ENCODE measurements at places on chromosomes 4 and X.

GRCh38 chr4:165872461-165873297, at the start of gene TLL1:
Gene TLL1 (plus strand): TSS chr4:165873237. CDS start chr4:165873905, 668 bp downstream.
- peak; percentile 79 for DNase-seq

GRCh38 chr4:53890461-53890860, 173.9 kb downstream of the CHIC2 start:
- DNase-seq, result no peak

DNA sequence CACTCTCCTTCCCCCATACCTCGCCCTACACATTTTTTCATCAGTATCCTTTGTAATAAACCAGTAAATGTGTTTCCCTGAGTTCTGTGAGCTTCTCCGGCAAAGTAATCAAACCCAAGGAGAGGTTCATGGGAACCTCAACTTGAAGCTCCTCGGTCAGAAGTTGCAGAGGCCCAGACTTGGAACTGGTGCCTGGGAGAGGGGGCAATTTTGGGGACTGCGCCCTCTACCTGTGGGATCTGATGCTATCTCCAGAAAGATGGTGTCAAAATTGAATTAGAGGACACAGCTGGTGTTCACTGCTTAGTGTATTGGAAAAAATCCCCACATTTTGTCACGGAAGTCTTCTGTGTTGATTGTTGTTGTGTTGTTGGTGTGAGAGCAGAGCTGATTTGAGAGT, 70.6 kb downstream of the ATP11C start:
- DNase-seq, result no peak

GRCh38 chr4:116736756-116737155, 348.6 kb downstream of the TRAM1L1 start:
- no peak for DNase-seq

GRCh38 chr4:166087569-166087968, 214.5 kb downstream of the TLL1 start:
- DNase-seq, result no peak

GRCh38 chr4:119858176-119858575, 208.5 kb downstream of the MAD2L1 start:
- DNase-seq, result no peak

DNA sequence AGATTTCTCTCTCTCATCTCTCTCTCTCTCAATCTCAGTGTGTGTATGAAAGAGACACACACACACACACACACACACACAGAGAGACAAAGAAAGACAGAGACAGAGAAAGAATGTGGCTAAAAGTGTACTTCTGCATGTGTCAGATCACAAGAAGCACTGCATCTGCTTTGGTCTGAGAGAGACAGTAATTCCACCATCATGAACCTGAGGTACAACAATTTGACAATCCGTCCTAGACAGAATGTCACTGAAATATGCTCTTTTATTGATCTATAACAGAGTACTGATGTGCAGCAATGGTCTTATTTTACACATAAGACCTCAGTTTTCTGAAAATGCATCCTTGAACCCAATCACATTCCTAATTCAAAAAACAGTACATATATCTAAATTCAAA, 576.2 kb upstream of the SMIM31 start:
- DNase-seq, result no peak

GRCh38 chr4:14583331-14583730, 418.9 kb upstream of the CPEB2 start:
- DNase-seq, result no peak

GRCh38 chr4:107665001-107665400, 55.0 kb downstream of the PAPSS1 start:
- no peak for DNase-seq

GRCh38 chrX:25600776-25601175, 537.4 kb upstream of the MAGEB18 start:
- no peak for DNase-seq

- DNase-seq, result no peak
These were observed 207.4 kb downstream of the CEP135 start for GRCh38 chr4:56156141-56156540.

DNA sequence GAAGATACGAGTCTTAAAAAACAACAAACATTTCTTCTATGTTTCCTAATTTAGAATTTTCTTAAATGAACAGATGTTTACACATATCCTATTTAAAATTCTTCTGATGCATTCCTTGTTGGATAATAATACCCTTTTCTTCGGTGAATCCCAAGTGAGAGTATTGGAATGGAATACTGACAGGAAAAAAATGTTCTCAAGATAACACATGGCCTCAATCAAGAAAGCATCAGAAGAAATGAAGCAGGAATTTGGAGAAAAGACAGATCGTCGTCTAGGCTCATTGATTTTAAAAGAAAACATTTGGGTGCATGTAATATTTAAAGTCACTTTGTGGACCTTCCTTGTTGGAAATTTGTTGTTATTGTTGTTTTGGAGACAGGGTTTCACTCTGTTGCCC, 196.9 kb upstream of the ANK2 start:
- no peak for DNase-seq

Measured in eye (tissue), 1 donor.